ENCODE measurements at places on chromosomes 1 and 21.

- DNase-seq: no peak
Measured at GRCh38 chr1:180310095-180310494, 80.0 kb downstream of the LHX4 start.

DNA sequence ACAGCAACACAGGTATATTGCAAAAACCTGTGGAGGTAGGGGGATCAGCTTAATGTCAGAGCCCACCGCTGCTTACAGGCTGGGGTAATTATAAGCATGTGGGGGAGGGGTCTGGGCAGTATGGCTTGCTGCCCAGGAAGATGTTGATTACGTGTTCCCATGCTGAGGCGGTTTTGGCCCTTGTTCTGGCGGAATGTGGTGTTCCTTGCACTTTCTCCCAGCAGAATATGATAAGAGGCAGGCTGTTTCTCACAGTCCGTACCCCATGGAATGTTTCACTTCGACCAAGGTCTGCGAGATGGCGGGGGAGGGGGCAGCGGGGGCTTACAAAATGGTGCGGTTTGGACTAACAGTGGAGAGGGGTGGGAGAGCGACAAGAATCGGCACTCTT, 9.8 kb upstream of the HPCAL4 start:
- DNase-seq: no peak

- DNase-seq: no peak
Measured at GRCh38 chr21:39097981-39098380, 85.3 kb downstream of the PSMG1 start.

- no peak for DNase-seq
Measured at GRCh38 chr1:223741861-223742260, 29.5 kb downstream of the CAPN2 start.

DNA sequence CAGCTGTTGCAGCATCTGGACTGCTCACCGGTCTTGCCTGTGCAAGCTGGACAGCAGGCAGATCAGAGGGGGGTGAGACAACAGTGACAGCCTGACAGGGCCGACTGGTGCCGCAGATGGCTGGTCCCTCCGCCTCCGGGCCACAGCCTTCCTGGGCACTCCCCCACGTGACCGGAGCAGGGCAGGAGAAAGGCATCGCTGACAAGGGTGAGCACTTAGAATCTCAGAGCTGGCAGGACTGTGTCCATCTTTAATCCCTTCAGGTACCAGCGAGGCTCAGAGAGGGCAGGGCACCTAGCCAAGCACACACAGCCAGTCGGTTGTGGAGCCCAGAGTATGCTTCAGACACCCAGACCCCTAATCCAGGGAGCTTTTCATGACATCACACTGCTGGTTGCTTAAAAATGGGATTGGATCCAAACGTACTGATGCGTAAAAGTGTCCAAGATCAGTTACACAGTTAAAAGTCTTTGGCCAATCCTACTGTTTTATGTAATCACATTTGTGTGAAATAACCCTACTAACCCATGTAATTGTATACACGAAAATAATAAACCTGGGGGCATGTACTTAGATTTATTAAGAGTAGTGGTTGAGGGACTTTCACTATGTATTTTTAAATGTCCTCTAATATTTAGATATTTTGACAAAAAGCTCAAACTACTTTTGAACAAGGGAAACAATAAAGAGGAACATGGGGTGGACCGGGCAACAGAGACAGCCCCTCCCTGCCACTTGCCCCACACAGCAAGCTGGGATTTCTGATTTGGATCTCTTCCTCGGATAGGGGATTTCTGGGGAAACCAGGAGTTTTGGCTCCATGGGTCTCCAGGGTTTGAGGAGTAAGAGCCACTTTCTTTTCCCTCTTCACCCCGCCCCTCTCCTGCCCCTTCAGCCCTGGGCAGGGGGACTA, 758 bp upstream of the CNTN2 start:
- DNase-seq: no peak

- DNase-seq: no peak
Measured at GRCh38 chr1:83849191-83850061, 149.5 kb downstream of the TTLL7 start.

DNA sequence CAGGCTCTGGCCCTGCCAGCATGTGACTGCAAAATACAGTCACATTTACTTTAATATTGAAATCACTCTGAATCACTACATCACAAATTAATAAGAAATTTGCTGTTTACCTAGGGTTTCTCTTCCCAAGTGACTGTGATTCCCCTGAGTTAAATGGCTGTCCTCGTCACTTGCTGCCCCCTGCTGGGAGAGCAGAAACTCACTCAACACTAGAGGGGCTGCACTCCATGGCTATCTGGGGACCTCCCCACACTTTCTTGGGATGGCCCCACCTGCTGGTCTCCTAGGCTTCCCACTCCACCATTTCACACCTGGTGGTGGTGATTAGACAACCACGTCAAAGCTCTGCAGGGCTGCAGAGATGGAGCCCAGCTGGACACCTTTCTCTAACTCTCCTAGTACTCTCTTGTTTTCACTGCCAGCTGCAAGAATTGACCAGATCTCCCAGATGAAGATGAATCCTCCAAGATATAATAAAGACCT, 63.4 kb downstream of the CD2 start:
- peak; percentile 85 for DNase-seq

DNA sequence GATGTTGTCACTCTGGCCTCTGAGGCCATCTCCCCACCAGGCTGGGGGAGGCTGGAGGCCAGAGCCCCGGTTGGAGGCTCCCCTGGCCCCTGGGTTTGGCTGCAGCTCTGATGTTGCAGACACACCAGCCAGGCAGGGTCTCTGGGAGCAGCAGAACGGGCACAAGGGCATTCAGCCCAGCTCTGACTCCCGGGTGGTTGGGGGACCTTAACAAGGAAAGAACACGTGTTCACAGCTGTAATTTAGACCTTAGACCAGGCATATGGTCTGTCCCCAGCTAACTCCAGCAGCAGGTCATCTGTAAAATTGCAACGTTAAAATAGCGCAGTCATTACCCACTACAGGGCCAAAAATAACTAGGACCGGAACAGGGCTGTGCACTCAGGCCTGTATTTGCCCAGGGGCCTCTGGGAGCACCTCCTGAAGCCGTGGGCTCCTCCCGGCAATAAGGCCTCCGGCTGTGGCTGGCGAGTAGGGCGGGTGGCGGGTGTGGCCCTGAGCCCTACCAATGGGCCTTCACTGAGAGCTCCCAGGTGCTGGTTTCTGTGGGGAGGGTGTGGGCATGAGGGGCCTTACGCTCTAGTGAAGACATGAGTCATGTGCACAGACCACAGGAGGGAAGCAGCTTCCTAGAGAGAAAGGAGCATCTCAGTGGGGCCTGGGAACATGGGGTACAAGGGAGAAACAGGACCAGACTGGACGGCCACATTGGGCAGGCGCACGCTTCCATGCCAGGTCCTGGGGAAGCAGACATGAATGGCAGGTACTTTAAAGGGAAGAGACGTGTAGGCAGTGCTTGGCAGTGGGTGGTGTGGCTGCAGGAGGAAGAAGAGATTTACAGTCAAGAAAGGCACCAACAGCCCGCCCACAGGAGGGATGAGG, 6.1 kb downstream of the LDLRAP1 start:
- peak; percentile 78 for DNase-seq

DNA sequence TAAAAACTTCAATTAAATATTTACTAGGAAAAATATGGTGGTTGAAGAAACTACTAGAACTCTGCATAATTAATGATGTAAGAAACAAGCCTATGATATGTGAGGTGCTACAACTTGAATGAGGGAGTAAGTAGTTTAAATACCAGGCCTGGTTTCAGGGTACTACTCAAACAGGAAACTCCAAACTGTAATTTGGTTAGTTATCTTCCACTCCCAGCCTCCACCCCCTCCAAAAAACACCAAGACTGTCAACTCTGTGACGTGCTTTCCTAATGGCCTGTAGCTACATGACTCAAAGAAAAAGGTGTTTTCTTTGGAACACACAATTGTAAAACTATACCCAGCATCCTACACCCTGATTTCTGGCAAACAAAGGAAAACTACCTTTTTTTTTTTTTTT, 55.9 kb upstream of the RCC1 start:
- DNase-seq: peak; percentile 11

DNA sequence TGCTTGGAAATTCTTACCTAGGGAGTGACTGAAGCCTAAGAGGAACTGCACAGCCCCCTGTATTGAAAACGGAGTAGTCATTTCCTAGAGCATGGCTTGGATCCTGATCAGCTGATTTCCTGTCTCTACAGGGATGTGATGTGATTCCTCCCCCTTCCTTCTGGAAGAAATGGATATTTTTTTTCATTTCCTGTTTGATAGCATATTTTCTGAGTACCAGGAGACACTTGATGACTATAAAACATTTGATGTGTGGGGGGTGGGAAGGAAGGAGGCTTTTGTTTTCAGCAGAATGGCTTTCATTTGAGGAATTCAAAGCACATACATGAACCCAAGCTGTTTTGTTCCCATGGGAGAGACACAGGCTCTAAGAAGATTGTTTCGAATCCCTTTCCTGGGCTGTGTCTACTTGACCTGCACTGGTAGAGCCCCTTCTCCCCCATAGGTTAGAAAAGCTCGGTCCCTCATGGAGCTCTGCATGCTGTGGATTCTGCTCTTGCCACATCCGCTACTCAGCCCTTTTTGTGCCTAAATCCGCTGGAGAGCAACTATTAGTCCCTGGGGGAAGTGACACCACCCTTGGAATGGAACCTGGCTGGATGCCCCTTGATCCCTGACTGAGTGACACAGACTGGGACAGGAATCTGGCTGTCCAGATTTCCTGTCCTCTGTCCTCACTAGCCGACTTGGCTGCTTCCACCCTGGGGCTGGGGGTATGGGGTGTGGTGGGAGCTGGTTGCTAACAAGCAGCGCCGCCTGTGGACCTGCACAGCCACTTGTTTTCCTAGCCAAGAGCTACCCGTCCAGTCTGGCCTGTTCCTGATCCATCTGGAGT, 71.8 kb upstream of the MACF1 start:
- no peak for DNase-seq

DNA sequence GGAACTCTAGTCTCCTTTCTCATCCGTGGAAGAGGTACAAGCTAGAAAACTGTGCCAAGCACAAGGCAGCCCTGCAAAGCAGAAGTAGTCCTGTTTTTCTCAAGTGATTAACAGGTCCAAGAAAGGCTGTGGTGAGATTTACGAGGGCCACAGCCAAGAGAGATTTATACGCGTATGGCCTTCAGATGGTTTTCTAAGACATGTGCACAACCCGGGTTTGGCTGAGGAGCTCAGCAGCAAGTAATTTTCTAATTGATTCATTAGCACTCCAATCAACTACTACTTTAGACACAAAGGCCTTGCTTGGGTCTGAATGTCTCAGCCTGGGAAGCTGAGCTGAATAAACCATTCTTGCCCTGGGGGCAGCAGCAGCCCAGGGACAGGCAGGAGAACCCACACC, 55.8 kb downstream of the SSBP3 start:
- DNase-seq: no peak

GRCh38 chr1:81695741-81696140, 105.0 kb upstream of the ADGRL2 start:
- no peak for DNase-seq

DNA sequence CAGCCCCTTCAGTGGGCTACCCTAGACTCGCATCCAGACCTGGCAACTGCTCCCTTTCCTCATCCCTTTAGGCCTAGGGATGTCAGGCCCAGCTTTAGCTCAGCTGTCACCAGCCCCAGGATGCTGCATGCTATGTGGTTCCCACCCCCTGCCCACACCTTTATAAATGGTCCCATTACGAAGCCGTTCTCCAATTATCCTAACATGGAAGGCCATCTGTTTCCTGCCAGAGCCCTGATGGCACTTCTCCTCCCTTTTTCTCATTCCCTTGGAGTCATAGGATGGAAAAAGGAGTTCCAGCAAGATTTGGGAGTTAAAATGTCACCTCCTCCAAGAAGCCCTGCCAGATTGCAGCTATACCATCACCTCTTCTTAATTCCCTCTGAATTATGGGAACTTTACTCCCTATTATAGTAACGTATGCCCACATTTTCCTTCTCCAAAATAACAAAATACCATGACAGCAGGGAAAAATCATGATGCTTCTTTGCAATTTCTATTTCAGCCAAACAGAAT, 205.0 kb upstream of the GRIK3 start:
- DNase-seq: no peak

DNA sequence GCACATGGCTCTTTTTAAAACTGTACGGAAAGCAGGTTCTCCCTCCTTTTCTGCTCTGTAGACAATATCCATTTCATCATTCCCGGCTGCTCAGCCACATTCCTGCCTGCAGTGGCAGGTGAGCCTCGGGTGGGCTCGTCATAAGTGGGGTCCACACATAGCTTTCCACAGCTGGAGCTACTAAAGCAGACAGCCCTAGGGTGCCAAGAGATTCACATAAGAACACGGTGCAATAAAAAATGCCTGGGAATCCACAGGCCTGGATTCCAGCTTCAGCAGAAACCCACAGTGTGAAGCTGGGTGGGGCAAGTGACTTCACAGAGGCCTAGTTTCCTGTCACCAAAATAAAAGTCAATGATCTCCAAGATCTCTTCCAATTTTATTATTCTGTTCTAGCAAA, 96.4 kb downstream of the MIS18A start:
- DNase-seq: no peak

DNA sequence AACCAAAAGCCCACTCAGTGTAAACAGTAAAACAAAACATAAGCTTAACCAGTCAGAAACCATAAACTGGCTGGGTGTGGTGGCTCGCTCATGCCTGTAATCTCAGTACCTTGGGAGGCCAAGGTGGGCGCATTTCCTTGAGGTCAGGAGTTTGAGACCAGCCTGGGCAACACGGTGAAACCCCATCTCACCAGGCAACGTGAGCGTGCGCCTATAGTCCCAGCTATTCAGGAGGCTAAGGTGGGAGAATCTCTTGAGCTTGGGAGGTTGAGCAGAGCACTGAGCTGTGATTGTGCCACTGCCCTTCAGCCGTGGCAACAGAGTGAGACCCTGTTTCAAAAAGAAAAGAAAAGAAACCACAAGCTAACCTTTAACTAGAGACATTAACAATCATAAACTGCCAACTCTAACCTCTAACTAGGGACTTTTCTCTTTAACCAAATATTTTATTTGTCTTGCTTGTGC, 13.1 kb upstream of the PRRC2C start:
- DNase-seq: no peak

GRCh38 chr1:197463142-197463541, 195.1 kb downstream of the CRB1 start:
- DNase-seq: no peak

GRCh38 chr21:44085491-44086321, 21.5 kb upstream of the PWP2 start:
- DNase-seq: no peak

DNA sequence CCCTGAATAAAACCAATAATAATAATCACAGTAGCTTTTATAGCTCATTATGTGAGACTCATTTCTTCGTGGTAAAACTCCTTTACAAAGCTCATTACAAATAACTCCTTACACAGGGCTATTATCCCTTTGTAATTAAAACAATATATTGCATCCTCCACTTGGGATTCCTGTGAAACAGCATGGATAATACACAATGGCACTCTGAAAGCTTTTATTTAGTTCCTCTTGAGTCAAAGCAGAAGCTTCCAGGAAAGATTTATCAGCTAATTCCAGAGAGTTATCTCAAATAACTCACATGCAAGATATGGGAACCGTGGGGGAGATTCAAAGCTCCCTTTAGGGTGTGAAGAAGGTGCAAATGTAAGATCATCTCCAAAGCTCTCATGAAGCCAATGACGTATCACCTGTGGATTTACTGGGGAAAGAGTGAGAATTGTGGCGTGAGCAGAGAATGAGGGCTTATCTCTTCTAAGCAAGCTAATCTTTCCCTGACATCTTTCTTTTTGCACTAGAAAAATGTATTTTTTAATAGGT, 60.4 kb upstream of the GJA5 start:
- no peak for DNase-seq

GRCh38 chr1:155254714-155255242, 505 bp downstream of the ENTREP3 start:
- DNase-seq: no peak

Data from CD4-positive, alpha-beta T cell treated with Interleukin-15 for 4 hours (primary cell).